Hematopoietic multipotent progenitor cell treated with erythropoietin and hydrocortisone succinate and interleukin-3 and kit ligand, for 15 days (in vitro differentiated cells): ENCODE measurements at places on chromosomes 11 and 22.

DNA sequence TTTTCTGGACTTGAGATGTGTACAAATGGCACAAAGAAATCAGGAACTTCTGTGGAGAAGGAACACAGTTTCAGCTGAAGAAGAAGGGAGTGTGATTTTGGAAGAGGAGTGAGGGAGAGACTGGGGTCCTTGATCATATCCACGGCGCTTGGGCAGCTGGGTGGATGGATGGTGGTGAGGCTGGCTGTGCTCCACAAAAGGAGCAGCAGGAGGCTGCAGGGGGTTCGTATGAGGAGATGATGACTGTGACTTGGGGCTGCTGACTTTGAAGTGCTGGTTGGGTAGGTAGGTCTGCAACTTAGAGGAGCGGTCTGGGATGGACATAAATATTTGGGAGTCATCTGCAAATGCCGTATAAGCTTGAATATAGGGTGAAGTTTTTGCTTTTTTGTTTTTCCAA is 1.3 kb upstream of the DCHS1 start:
- DNase-seq, result no peak

GRCh38 chr11:74620531-74620930 is 28.1 kb downstream of the POLD3 start:
- no peak for DNase-seq

- no peak for DNase-seq
Observed at GRCh38 chr11:123166071-123166559, 28.9 kb downstream of the CLMP start.

DNA sequence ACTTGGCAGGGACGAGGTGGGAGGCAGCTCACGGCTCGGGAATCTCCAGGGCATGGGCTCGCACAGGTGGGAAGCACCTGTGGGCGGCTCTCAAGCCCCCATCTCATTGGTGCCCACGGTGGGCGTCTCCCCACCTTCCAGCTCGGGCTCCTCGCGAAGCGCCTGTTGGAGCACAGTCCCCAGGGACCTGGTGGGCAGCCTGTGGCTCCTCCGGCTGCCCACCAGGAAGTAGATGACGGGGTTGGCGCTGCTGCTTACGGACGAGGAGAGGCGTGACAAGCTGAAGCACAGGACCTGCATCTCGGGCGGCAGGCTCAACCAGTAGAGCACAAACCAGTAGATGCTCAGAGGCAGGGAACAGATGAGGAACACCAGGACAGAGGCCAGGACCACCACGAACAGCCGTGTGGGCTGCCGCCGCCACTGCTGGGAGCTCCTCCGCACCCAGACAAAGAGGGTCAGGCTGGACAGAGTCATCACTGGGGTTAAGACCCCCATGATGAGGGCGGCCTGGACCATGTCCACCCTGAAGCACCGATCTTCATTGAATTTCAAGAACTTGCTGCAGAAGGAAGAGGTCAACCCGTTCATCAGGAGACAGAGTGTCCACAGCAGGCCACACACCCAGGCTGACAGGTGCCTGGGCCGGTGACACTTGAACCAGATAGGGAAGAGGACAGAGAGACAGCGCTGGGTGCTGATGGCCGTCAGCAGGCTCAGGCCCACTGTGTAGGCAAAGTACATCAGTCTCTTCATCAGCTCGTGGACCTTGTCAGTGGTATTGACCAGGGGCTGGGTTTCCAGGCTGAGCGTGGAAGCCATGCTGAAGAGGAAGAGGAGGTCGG is 633 bp downstream of the MRGPRD start:
- no peak for DNase-seq

- no peak for DNase-seq
Observed at GRCh38 chr11:130592056-130592455, 143.6 kb downstream of the ADAMTS15 start.

DNA sequence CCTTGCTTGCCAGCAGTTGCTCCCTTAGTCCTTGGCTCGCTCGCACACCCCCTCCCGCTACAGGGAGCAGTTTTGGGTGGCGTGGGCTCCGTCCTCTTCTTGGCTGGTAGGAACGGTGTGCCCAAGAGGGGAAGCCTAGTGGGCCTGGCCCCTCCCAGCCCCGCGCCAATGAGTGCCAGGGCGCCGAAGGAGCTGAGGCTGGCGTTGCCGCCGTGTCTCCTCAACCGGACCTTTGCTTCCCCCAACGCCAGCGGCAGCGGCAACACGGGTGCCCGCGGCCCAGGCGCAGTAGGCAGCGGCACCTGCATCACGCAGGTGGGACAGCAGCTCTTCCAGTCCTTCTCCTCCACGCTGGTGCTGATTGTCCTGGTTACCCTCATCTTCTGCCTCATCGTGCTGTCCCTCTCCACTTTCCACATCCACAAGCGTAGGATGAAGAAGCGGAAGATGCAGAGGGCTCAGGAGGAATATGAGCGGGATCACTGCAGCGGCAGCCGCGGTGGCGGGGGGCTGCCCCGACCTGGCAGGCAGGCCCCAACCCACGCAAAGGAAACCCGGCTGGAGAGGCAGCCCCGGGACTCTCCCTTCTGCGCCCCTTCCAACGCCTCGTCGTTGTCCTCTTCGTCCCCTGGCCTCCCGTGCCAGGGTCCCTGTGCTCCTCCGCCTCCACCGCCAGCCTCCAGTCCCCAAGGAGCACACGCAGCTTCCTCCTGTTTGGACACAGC is 1.6 kb downstream of the C11orf87 start:
- DNase-seq, result no peak

GRCh38 chr11:69308936-69309615 is 15.1 kb downstream of the MYEOV start:
- DNase-seq, result no peak
